ENCODE measurements at places on chromosomes 11 and 22.

- no peak for DNase-seq
These were observed at the start of gene TRIM29 for GRCh38 chr11:120137611-120138521. TRIM29 (minus strand) TSS chr11:120138113; CDS start chr11:120138031, 82 bp downstream.

DNA sequence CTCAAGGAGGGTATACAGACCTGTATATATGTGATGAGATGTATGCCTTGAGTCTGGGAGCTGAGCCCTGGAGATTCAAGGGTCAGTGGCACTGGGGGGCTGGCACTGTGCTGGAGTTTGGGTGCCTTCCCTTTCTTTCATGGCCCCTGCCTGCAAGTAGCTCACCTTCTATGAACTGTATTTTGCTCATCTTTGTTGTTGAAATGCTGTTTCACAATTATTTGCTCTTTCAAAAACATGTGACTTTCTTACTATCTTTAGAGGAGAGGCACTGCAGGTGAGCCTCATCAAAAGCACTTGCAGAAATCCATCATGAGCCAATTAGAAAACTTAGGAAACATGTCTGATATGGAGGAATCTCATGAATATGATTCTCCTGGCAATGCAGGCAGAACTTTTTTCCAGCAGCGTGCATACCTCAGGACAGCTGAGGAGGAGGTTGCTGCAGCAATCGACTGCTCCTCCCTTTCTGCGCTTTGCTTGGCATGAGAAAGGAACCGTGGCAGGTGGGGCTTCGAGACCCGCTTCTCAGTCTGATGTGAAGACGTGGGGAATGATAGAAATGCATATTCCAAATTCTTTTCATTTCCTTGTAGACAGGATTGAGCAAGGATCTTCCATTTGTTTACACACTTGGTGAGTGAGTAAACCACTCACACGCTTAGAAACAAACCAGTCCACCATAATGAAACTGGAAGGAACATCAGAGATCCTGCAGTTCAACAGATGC, 178.4 kb upstream of the E2F8 start:
- DNase-seq = no peak

DNA sequence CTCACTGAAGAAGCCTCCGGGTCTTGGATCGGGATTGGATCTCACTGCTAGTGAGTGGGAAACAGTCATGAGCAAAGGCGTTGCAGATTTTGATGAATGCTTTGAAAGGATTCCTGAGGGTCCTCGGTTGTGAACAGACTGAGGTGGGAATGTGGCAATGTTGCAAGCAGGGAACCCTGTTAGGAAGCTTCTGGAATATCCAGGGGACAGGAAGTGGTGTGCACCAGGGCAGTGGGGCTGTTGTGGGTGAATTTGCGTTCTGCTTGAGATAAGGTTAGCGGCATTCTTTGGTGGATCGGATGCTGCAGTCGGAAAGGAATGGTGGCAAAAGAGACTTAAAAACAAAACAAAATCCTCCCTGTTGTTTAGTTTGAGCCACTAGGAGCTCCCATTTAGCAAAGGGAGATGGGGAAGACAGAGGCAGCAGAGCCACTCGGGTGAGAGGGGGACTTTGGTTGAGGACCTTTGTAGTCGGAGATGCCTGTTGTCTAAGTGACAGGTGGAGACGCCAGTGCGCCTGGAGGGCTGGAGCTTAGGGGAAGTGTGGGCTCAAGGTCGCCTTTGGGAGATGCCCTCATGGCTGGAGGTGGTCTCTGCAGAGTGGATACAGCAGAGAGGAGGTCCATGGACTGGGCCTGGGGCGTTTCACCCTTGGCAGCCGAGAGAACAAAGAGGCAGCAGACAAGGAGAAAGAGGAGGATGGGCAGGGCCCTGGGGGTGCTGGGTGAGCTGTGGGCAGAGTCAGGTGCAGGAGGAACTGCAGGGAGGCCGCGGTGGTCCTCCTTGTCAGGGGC, 37.6 kb downstream of the CSF2RB start:
- DNase-seq = no peak

GRCh38 chr22:42814215-42814614, 42.9 kb downstream of the ARFGAP3 start:
- no peak for DNase-seq

GRCh38 chr11:129637473-129637872, 178.2 kb upstream of the TMEM45B start:
- DNase-seq = no peak

GRCh38 chr11:1514336-1515061, 27.9 kb upstream of the MOB2 start:
- DNase-seq = no peak

DNA sequence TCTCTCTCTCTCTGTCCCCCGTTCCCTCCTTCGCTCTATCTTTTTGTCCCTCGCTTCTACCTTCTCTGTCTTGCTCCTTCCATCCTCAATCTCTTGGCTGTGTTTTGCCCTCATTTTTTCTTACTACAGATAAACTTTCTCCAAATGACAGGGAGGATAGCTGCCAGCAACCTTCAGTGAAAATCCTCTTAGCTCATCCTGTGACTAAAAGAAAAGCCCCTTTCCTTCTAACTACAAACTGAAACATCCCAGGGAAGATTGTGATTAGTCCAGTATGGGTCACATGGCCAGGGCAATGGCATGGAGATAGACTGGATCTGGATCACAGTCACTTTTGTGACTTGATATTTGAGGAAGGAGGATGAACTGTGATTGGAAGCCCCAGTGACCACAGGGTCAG, 10.4 kb downstream of the SPON1 start:
- no peak for DNase-seq

- no peak for DNase-seq
These were observed 496.2 kb upstream of the CCDC90B start for GRCh38 chr11:83782329-83782728.

DNA sequence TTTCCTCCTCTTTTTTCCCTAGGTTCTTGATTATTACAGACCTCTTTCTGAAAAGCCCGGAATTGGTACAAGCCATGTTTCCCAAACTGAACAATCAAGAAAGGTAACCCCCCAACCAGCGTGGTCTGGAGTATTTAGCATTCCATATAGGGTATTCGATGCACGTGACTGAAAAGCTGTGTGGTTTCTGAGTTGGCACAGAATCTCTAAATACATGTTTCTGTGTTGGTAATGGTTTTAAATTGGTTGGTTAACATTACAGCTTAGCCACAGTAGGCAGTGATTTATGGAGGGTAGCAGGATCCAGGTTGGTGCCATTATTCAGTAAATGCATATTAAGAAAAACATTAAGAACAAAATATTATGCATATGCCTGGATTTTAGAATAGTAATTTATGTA, 46.8 kb downstream of the ATXN10 start:
- DNase-seq = no peak

Data from stromal cell of bone marrow (primary cell).